ENCODE measurements at places on chromosomes 5 and 9.
A peak's percentile ranks its signal among the peaks of the same experiment; 100 is the strongest.

DNA sequence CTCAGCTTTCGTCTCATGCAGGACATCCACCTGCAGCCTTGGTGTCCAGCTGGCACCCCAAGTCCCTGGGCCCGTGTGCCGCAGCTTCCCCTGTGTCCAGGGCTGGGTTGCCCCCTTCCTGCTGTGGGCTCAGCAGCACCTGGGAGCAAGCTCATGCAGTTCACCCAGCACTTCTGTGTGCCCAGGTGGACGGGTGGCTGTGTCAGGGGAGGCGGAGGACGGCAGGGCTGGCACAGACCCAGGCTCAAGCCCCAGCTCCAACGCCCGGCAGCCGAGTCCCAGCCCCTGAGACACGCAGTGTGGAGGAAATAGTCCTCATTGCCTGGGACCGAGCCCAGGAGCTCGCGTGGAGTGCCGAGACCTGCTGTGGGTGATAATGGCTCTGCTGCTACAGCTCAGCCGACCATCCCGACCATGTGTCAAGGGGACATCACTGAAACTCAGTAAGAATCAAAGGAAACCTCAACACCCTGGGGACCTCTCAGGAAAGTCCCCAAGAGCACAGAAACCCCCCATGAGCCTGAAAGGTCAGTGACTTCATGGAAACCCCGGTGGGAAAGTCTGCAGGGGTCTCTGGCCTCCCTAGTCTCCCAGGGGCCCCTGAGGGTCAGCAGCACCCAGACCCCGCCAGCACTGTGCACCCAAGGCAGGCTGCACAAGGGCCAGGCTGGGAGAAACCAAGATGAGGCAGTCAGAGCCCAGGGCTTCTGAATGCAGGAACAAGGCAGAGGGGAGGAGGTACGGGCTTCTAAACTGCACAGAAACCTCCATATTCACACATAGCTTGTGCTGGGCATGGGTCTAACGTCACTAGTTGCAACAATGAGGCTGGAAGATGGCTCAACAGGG is 38.8 kb downstream of the LPCAT1 start:
- DNase-seq = no peak

DNA sequence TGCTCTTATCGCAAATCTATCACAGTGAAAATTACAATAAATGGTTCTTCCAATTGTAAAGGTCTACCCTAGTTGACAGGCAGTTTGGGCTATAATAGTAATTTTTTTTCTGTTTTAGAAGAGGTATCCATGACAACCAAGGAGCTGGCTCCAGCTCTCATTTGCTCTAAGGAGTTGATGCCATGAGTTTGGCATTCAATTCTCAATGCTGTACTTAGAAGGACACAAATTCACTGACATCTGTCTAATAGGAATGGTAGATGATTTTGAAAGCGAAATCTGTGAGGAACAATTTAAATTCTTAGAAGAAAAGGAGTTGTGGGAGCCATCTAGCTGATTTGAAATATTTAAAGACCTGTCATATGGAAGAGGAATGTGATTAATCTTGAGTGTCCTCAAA is 203.6 kb upstream of the DAB2 start:
- DNase-seq = no peak

- no peak for DNase-seq
Measured at GRCh38 chr9:136821826-136822544, 14.2 kb downstream of the RABL6 start.

DNA sequence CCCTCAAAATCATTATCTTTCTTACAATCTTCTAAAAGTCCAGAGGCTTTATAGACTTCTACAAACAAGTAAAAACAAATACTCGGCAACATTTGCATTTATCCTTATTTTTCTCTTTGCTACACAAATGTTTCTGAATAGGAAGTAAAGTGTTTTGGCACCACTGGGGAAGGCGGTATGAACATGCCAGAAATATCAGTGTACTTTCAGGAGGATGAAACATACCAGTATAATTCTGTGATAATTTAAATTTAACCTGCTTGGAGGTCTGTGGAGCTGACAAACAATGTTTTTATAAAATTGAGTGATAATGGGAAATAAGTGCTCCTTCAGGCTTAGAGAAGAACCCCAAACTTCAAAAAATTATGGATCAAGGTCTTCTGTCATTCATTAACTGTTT is 51.8 kb downstream of the MRPS27 start:
- DNase-seq = no peak

GRCh38 chr5:103258368-103258956 is at the start of gene MACIR:
MACIR (plus strand) TSS chr5:103258763; CDS start chr5:103275920, 17,157 bp downstream.
- peak; percentile 99 for DNase-seq

GRCh38 chr9:133679056-133679455 is 42.9 kb downstream of the DBH start:
- DNase-seq = no peak

GRCh38 chr5:79555418-79555817 is 41.5 kb upstream of the HOMER1 start:
- DNase-seq = no peak

- DNase-seq = peak; percentile 21
Measured at GRCh38 chr5:157100140-157100679, 8.6 kb downstream of the HAVCR2 start.

DNA sequence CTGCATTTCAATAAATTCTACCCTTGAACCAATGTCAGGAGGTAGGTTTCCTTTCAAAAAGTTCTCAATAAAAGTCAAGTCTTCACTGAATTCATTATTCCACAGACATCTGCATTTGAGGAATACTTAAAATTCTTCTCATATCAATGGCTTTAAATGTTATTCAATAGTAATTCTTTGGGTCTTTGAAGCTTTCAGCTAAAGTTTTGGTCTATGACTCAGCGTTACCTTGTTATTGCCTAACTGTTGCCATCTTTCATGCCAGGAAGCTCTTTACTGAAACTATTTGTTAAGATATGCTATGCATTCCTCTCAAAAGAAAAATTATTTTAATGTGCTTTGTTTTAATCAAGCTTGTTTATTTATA is 170.5 kb downstream of the NNT start:
- peak; percentile 82 for DNase-seq

DNA sequence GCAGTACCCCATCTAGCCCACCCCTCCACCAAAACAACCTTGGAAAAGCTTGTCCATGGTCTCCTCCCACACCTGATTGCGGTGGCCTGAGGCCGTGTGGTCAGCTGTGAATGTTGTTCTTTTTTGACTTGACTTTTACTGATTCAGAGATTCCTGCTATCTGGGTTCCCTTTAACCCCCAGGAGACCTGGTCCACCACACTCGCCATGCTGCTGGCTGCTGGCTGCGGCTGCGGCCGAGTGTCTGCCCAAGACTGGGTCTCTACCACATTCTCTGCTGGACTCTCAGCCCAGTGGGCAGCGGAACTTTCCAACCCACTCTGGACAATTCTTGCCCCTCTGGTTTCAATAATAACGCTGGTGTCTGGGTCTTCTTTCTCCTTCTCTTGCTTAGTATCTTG is 28.4 kb downstream of the FGF1 start:
- DNase-seq = no peak

DNA sequence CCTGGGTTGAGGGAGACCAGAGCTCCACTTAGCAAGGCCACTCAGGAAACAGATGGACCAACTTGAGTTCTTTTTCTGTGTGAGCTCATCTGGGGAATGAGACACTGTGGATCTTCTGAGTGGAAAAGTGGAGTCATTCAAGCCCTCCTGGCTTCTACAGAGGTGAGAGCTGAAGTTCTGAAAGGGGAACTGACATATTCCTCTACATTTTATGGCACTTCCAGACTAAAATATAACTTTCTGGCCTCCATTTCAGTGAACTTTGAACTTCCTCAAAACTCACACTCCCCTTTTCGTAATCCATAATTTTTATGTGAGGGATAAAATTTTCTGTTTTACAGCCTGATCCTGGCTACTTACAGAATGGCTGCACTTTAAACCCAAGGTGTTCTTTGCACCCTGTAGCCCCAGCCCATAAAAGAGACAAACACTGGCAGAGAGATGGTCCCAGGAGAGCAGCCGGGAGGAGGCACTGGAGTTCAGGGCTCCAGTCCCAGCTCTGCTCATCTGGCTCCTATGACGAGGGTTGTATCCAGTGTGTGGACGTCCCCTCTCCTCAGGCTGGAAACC is 10.8 kb downstream of the SPAAR start:
- DNase-seq = no peak

DNA sequence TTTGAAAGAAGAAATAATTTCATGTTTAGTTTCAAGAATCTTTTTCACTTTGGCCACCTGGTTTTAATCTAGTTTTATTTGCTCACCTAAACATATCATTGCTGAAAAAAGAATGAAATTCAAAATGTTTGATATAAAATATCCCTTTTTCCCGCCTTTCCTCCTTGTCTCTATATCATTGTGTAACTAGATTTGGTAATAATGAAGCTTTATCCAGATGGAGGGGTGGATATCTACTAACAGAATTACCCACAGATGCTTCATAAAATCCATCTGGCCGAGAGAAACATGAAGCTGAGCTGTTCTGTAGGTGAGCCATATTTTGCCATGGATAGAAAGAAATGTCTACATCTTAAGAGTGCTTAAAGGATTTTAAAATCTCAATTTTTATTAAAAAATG is 214.7 kb downstream of the ICE1 start:
- DNase-seq = no peak

GRCh38 chr9:134395737-134396257 is 69.5 kb downstream of the RXRA start:
- DNase-seq = no peak

DNA sequence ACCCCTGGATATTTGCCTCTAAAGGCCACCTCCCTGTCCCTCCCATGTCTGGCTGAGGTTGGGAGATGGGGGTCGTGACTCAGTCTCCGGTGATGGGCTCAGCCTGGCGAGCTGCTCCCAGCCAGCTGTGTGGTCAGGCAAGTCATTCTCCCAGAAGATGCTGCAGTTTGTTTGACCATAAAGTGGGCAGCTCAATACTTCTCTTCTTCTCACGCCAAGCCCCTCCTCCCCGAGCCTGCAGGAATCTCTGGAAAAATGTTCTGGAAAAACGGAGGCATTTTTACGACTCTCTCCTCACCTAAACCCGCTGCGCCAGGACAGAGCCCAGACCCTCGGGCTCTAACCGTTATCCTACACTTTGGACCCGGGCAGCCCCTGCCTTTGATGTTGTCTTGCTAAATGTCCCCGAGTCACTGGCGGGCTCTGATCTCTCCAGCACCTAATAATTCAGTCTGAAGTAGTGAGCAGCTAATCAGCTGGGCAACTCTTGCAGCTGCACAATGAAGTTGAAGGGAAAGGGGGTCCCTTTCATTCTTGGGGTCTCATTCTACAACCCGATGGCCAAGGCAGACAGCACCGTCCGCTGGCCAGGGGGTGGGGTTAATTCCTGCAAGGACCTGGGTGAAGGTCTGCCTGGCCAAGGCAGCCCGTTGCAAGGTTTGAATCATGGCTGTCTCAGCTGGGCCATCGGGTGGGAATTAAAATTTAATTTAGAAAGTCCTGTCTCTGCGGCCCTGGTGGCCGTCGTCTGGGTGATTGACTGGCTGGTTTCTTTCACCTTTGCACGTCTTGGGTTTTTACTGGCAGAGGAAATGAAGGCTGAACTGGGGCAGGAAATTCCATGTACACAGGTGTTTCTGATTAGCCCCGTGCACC is 12.3 kb downstream of the DCANP1 start:
- peak; percentile 66 for DNase-seq

DNA sequence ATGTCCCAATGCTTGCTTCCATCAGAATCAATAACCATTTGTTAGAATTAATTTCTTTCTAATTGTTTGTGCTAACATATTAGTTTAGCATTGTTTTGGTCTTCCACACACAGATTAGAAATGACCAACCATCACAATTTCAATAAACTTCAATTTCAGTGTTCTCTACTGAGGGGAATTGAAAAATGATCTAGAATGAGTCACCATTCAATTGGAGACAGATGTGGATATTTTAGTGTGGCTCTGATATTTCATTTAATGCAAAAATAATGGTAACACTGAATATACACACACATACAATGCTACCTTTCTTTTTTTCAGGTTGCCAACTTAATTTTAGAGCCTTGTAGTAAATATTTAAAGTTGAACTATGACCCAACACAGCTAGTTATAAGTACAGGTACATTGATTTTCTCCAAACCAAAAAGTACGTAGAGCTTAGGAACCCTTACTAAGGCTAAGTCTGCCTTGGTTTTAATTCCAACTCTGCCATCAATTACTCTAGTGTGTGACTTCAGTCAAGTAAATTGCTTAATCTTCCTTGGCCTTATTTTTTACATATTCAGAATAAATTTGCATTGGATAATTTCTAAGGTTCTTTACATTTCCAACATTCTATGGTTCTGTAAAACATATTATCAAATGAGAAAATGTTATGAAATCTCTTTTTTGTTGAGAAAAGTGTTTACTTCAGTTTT is 143.9 kb downstream of the DMRTA1 start:
- DNase-seq = no peak

- peak; percentile 45 for DNase-seq
Measured at GRCh38 chr5:39016587-39017275, 57.5 kb downstream of the RICTOR start.

DNA sequence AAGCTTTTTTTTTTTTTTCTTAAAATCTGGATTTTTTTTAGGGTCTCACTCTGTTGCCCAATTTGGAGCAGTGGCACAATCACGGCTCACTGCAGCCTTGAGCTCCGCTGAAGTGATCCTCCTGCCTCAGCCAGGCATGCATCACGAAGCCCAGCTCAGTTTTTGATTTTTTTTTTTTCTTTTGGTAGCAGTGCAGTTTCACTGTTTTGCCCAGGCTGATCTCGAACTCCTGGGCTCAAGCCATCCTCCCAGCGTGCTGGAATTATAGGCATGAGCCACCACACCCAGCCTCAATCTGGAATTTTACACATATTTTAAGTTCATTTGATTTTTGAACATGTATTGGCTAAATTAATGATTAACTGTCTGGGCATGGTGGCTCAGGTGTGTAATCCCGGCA is 36.3 kb downstream of the TRIO start:
- DNase-seq = no peak

- peak; percentile 76 for DNase-seq
Measured at GRCh38 chr9:104961238-104961637, 33.3 kb upstream of the ABCA1 start.

DNA sequence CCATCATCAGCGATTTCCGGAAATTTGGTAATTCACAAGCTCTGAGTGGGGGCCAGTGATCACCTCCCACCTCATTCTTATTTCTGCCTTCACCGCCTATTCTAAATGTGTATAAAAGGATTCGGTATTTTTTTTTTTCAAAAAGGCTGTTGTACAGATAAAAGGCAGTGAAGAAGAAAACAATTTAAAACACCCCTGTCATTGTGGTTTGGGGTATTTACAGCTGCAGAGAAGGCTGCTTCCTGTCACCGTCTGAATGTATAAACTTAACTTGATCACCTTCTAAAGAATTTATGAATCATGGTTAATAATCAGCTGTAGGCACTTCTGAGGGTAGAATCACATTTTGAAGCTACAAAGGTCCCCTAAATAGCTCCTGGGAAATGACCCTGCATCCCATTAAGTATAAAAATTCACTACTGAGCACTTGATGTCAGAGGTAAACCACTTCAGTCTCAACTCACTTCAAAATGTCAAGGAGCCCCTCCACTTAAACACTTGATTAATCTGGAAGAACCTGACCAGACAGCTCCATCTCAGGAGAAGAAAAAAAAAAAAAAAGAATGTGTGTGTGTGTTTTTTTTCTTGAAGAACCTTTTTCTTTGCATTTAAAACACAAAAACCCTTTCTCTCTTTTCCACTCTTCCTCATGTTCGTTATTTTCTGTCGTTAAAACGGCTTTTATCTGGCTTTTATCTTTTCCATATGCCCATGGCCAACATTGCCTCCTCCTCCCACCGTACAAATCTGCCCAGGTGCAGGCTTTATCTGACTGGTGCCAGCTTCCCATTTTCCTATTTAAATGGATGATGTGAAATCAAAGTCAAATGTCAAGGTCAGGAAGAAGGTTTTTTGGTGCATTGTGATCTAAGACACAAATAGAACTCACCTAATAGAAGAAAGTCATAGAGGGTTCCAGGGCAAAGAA is 291.2 kb downstream of the IRX1 start:
- no peak for DNase-seq
